ENCODE measurements at places on chromosomes 6 and 20.

GRCh38 chr6:13068586-13069210, 259.6 kb downstream of the TBC1D7 start:
- no peak for DNase-seq

GRCh38 chr6:11744753-11745152, 33.9 kb downstream of the ADTRP start:
- DNase-seq = no peak

DNA sequence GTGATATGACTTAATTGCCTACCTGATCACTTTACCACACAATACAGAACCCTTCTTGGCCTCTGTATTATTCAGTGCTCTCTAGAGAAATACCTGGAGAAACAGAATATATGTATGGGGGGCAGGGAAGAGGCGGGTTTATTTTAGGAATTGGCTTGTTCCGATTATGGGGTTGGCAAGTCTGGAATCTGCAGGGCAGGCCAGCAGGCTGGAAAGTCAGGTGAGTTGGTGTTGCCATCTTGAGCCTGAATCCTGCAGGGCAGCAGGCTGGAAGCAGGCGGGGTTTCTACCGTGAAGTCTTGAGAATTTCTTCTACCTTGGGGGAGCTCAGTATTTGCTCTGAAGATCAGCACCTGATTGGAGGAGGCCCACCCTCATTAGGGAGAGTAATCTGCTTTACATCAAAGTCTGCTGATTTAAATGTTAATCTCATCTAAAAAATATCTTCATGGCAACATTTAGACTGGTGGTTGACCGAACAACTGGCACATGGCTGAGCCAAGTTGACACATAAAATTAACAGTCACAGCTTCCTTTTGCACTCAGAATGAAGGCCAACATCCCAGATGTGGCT, 193.9 kb downstream of the ZDHHC14 start:
- no peak for DNase-seq

- DNase-seq = no peak
Measured at GRCh38 chr6:151130329-151130728, 109.4 kb upstream of the AKAP12 start.

GRCh38 chr20:37760322-37760721, 66.5 kb downstream of the CTNNBL1 start:
- no peak for DNase-seq

DNA sequence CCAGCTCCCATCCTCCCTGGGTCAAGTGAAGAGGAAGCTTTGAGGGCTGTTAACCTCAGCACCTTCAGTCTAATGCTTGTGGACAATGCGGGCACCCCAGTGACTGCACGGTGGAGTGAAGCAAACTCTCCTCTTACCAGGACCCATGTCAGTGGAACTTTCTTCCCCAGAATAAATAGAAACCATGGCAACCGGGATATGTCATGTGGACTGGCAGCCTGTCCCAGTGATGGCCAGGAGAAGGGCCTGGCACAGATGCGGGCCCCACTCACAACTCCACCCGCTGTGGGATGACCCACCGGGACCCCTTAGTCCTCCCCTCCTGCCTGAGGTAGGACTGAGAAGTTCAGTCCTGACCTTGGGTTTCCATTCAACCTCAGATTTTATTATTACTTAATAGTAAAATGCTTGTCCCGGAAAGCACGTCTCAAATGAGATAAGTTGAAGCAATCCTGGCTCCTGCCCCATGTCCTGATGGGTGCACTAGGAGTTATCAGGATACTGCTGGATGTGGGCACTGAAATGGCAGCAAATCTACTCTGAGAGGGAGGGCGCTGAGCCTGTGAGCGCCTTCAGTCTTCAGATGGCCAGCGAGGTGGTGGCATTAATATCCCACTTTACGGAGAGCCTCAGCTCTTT, 23.5 kb downstream of the TOX2 start:
- no peak for DNase-seq

DNA sequence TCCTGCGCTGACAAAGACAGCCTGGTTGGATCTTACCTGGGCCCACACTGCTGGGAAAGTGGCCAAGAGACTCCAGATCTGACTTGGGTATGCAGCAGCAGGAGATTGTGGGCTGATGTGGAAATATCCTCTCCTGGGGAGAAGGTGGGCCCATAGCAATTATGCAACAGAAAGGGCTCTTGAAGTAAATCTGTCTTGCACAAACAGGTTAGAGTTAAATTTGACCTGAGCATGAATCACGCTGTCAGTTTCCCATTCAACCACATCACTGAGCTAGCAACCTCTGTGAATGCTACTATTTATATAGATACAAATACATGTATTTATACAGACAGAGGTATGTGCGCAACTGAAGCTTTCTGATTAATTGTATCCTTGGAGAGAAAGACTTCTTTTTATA, 28.3 kb upstream of the PDYN start:
- DNase-seq = no peak

GRCh38 chr20:62303340-62304226, 786 bp downstream of the ADRM1 start:
- no peak for DNase-seq

GRCh38 chr6:108169464-108170331, 3.9 kb downstream of the NR2E1 start:
- no peak for DNase-seq

GRCh38 chr20:44586289-44586911, 4.0 kb downstream of the PKIG start:
- DNase-seq = no peak

- no peak for DNase-seq
Measured at GRCh38 chr20:64108731-64109681, 1.6 kb upstream of the NPBWR2 start.

DNA sequence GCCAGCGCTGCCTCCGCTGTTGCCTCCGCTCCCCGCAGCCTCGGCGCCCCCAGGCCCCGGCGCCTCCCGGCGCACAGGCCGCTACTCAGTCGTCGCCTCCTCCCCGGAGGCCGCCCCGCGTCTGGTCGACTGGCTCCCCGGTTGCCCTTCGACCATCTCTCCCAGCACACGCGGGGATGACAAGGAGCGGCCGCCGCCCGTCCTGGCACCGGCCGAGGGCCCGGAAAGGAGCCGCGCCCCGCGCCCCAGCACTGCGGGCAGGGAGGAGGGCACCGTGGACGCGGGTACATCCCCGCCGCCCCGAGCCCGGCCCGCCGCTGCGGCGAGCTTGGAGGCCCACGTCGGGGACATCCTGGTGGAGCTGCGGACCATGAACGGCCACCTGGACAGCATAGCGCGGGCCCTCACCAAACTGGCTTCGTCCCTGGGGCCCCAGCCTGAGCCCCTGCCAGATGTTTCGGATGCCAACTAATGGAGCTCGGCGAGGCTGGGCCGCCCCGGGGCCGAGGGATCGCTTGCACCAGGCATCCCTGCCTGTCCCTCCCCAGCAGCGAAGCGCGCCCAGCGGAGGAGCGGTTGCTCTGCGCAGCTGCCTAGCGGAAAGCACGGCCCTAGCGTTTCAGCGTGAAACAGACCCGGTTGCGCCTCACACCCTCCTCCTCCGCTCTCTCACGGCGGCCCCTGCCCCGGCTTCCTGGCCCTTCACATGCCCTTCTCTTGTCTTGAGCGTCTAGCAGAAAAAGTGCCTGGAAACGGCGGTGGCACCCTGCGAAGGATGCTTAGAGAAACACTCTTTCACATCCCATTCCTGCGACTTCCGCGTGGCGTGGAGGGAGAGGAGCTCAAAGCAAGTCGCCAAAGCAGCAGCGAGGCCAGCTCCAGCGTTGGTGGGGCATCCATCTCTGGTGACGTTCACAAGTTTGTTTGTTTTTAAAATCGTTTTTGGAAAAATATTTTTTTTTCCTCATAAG, 285.8 kb upstream of the SUPT3H start:
- DNase-seq = peak; percentile 7

DNA sequence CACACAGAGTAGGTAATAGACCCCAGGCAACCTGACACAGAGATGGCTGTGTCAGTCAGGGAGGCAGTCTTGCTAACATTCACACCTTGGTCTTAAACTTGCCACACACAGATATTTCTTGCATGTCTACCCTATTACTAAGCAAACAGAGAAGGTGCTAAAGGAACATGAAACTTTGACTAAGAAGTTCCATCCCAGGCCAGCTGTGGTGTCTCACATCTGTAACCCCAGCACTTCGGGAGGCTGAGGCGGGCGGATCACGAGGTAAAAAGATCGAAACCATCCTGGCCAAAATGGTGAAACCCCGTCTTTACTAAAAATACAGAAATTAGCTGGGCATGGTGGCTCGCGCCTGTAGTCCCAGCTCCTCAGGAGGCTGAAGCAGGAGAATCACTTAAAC, 222.4 kb upstream of the JARID2 start:
- DNase-seq = no peak

DNA sequence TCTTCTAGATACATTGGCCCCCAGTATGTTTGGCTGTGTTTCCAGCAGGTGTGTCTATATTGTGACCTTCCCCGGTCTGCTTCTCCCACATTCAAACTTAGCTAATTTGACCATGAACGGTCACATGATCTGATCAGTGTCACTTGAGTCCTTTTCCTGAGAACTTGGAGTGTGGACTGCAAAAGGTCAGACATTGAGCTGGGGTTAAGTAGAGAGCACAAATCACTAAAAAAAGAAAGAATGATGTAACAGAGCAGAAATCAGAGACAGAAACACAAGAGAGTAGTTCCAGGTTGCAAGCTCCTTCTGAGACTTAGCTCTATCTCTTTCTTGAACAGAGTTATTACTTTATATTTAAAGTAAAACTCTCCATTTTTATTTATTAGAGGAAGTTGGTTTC, 733.9 kb downstream of the CBLN4 start:
- no peak for DNase-seq

DNA sequence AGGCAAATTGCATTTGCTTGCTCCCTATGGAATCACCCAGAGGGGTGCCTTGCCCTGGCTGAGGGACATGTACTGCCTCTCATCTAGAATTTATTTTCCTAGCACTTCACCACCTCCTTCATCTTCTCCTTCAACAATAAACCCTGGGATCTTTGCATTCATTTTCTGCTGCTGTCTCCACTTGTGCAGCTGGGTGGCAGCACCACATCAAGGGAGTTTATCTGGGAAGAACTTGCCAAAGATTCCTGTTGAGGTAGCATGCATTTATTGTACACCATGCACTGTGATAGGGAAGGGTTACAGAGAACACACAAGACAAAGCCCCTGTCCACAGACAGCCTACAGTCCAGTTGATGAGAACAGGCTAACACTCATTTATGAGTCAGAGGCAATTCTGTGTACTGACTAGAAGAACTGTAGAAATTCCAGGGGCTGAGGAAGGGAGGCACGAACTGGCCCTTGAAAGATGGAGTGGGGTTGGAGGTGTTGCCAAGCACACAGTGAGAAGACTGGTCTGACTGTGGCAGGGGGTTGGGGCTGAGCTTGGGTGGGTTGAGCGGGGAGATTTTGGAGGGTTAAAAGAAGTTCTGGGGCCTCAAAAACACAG, 17.5 kb downstream of the C20orf173 start:
- DNase-seq = no peak

DNA sequence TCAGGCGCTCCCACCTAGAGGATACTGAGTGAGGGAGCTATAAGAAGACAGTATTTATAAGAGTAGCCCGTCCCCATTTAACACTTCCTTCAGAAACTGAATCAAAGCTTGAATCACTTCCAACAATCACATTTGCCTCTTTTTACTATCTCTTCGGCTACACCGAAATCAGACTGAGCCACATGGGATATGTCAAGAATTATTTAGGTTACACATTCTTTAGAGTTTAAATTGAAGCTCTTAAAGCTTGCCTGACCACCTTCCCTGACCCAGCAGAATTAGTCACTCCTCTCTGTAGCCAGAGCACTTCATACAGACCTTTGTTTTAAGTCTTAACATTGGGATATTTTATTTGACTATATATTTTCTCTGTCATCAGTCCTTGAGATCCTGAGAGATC, 163.7 kb downstream of the MAFB start:
- no peak for DNase-seq

- no peak for DNase-seq
Measured at GRCh38 chr6:14544666-14545065, 427.1 kb downstream of the CD83 start.

DNA sequence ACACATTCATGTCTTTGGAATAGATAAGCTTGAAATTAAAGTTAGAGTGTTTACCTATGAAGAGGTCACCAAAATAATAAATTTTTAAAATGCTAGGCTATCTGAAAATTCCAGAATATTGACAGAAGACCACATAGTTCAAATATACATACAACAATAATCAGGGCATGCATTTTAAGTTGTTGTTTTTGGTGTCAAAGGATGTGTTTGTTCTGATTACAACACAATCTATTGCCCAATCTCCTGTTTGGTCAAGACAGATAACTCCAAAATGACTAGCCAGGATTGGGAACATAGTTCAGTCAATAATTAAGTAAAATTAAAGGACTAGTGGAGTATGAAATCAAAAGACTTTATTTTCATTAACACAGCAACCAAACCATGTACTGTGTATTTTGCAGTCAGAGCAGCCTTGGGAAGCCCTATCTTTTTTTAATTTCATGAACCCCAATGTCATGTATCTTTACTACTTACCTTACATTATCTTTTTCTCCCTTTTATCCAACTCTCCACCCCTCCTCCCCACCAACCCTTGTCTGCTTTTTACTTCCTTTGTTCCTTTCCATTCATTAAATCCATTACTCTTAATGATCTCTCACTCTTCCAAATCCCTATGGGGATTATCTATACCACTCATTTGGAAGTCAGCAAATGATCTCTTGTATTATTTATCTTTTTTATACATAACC, 111.2 kb downstream of the CDK19 start:
- no peak for DNase-seq

DNA sequence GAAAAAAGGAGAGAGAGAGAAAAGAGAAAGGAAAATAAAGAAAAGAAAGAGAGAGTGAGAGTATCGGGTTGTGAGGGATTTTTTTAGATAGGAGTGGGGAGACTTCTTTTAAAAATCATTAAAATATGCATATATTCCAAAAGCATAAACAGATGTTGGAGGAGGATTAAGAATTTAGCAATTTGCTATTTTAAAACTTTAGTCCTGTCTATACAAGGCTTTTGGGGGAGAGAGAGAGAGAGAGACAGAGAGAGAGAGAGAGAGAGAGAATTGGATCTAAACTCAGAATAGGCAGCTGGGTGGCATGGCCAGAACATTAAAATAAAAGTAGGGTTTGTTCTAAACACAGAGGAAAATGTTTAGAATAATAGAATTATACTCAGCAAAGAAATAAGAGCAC, 72.1 kb downstream of the SOD2 start:
- DNase-seq = no peak

DNA sequence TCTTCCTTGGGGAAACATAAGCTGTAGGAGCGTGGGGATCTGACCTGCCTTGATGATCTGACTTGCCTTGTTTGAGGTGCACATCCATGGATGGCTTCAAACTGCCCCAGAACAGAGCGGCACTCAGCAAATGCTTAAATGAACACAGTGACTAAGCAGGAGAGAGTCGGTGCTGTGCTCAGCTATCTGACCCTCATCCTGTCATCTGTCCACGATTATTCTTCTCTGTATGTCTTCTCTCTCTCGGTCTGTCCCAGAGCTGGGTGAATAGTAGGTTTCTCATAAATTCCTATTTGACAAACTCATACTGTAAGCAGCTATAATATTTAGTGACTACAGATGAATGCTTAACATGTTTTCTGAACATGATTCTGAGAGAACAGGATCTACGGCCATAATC, 37.3 kb downstream of the TRAM2 start:
- no peak for DNase-seq
